ENCODE measurements at places on chromosomes 12 and 14.

GRCh38 chr14:63431466-63431865, 111.7 kb downstream of the PPP2R5E start:
- peaks cover 40% of the 10 kb centered on the region for H3K4me1 ChIP-seq
- H3K27ac ChIP-seq = no peak overlapping the region

DNA sequence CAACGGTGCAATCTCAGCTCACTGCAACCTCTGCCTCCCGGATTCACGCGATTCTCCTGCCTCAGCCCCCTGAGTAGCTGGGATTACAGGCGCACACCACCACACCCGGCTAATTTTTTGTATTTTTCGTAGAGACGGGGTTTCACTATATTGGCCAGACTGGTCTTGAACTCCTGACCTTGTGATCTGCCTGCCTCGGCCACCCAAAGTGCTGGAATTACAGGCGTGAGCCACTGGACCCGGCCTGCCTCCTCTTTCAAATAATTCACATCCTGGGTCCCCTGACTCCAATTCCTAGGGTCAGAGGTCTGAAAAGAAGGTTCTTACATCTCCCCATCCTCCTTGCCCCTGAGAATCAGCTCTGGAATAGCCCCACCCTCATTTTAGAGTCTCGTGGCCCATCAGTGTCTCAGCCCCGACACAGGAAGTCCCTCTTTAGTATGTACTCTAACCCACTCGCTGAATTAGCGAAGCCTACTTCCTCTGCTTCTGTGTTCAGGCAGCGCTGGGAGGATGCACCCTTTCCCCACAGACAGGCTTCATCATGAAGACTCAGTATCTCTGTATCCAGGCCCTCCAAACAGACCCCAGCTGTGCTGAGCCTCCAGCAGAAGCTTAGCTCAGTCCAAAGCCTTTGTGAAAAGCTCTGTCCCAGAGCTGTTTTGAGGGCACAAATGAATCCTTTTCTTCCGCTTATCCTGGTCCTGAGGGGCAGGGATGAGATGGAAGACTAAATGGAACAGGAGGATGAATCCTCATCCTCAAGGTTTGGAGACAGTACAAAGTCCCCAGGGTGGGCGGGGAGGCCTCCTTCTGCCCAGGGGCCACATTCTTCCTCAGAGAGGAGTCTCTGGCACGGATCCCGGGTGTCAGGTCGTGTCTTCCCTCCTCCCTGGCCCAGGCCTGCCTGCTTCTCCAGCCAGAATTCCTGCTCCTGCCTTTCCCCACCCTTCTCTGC, 3.5 kb downstream of the LPAR5 start:
- peaks cover 56% of the 10 kb centered on the region for H3K4me1 ChIP-seq
- H3K36me3 ChIP-seq = peaks cover 11% of the 10 kb centered on the region
- DNase-seq = peak; percentile 79
- H3K27me3 ChIP-seq = no peaks in the 10 kb centered on the region
- H3K4me3 ChIP-seq = peak overlapping the region; percentile 95

DNA sequence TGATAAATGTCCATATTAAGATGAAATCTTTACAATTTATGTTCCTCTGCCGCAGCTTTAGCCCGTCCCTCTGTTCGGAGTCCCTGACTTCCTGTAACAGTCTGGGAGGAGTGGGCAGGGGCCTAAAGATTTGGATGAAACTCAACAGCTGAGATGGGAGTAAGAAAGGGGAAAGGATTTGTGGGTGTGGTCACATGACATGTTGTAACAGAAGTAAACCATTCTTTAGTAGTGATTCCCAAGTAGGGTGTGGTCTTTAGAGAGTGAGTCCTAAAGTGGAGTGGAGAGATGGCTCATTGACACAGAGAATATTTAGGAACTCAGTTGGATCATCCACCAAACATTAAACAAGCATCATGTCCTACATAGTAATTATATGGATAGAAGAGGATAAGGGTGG, 12.9 kb downstream of the TMEM117 start:
- no peak overlapping the region for H3K4me3 ChIP-seq
- peak overlapping the region; percentile 1 for H3K27ac ChIP-seq
- H3K4me1 ChIP-seq = peaks cover 4% of the 10 kb centered on the region

GRCh38 chr14:71783088-71783487, 149.1 kb upstream of the RGS6 start:
- no peaks in the 10 kb centered on the region for H3K4me1 ChIP-seq
- no peak for DNase-seq
- H3K36me3 ChIP-seq = no peaks in the 10 kb centered on the region
- H3K27ac ChIP-seq = no peak overlapping the region

DNA sequence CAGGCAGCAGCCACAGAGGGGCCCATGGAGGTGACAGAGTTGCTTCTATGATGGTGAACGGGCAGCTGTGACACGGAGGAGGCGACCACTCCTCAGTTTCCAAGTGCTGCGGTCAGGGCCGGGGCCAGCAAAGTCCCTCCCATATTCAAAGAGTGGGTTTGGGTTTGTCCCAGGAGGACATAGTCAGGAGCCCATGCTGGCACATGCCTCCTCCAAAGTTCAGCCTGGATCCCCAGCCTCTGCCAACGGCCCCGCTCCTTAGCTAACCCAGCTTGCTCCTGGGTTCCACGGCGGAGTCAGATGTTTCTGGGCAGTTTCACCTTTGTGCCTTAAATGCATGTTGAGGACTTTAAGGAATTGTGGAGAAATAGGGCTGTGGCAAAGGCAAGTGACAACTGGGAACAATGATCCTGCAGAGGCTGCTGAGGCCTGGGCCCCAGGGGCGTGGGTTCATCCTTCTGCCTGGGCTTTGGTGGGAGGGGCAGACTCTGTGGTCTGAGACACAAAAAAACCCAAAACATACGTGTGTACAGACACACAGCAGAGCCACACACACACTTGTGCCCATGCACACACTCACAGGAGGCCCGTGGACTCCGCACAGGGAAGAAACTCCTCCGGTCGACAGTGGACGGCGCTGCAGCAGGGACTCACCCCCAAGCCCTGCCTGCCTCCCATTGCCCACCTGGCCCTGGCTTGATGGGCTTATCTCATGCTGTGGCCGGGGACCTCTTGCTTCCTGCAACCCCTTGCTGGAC, 399.4 kb downstream of the TMEM121 start:
- no peak for DNase-seq
- peaks cover 11% of the 10 kb centered on the region for H3K4me1 ChIP-seq
- no peak overlapping the region for H3K4me3 ChIP-seq
- no peaks in the 10 kb centered on the region for H3K36me3 ChIP-seq

DNA sequence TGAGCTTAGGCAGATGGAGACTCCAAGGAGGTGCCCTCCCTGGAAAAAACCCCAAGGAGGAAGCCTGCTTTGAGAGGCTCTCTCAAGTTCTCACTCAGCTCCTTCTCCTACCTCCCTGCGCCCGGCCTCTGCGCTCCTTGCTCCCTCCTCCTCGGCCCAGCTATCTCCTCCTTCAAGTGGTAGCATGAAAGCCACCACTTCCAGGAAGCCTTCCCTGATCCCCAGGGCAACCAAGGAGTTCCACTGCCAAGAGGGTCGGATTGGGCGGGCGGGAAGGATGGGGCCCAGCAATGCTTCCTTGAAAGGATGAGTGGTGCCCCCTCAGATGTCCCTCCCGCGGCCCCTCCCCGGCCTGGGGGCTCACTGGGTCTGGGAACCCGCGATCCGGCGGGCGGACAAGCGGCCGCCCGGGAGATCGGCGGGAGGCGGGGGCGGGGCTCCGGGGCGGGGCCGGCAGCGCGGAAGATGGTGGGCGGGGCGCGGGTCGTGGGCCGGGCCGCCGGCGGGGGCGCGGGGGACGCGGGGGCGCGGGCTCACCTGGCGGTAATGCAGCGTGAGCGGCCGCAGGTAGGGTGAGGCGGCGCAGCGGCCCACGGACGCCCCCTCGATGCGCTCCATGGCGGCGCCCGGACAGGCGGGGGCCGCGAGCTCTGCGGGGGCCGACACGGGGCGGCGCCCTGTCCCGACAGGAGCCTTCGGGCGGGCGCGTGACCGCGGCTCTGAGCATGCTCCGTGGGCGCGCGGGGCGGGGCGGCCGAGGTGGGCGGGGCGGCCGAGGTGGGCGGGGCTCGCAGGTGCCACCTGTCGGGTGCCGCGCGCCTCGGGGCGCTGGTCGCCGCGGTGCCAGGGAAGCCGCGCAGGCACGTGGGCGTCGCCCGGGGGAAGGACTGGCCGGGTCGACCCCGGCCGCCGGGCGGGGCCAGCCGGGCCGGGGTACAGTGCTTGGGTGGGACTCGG, at the start of gene NUDT14:
TSS of gene NUDT14 (minus strand) at position 721 of the 957 bp plus-strand sequence. CDS start at position 618, 103 bp downstream.
- peak within 1 kb of the TSS; percentile 78 for H3K4me3 ChIP-seq
- H3K36me3 ChIP-seq = no peaks in the 10 kb centered on the region
- peak; percentile 77 for DNase-seq
- no peaks in the 10 kb centered on the region for H3K4me1 ChIP-seq
- no peak within 1 kb of the TSS for H3K27ac ChIP-seq

- no peak overlapping the region for H3K4me3 ChIP-seq
- H3K4me1 ChIP-seq = no peaks in the 10 kb centered on the region
- H3K36me3 ChIP-seq = peaks cover 23% of the 10 kb centered on the region
- no peak for DNase-seq
- no peak overlapping the region for H3K27ac ChIP-seq
Observed at GRCh38 chr12:88132392-88132791, 9.5 kb downstream of the CEP290 start.

DNA sequence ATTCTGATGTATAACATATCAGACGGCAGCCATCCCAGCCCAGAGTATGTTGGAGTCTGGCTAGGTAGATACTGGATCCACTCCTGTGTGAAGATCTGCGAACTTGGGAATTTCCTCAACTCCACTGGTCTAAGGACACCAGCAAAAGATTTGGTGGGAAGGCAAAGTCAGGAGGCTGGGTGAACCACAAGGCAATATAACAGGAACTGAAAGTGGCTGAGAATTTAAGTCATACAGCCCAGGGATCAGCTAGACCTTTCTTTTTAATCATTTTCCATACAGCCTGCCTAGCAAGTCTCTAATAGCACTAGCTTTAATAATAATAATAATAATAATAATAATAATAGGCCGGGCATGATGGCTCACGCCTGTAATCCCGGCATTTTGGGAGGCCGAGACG, 34.8 kb downstream of the BRAP start:
- H3K27ac ChIP-seq = no peak overlapping the region
- no peak for DNase-seq
- H3K36me3 ChIP-seq = peaks cover 21% of the 10 kb centered on the region

DNA sequence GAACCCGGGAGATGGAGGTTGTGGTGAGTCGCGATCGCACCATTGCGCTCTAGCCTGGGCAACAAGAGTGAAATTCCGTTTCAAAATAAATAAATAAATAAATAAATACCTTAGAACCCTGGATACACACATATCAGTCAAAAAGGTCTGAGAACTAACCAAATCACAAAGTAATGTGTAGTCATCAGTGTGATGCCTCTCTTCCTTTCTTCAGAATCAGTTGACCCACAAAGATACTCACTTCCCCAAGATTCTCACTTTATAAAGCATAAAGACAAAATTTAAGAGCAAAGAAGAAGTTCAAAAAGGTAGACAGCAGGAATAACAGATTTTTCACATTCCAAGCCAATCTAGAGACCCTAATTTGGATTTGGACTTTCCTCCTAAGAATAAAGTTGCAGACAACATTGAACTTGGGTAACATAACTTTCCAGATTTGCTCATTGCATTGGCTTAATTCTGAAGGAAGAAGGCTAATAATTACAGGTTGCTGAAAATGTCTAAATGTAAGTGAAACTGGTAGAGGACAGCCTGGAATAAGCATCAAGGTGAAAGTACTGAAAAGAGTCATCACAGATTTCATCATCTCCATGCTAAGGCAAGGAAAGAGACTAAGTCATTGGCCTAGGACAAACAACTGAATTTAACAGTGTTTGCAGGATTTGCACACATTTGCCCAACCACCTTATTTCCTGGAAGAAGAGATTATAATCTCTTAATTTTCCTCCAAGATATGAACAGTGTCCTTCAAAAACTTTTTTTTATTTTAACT, 17.4 kb downstream of the TMED10 start:
- no peaks in the 10 kb centered on the region for H3K27me3 ChIP-seq
- no peak overlapping the region for H3K4me3 ChIP-seq
- no peaks in the 10 kb centered on the region for H3K36me3 ChIP-seq
- H3K4me1 ChIP-seq = peaks cover 27% of the 10 kb centered on the region
- peak overlapping the region; percentile 66 for H3K27ac ChIP-seq

GRCh38 chr12:109999649-109999971, 380 bp downstream of the ANKRD13A start:
- H3K27ac ChIP-seq = peak overlapping the region; percentile 98
- no peaks in the 10 kb centered on the region for H3K36me3 ChIP-seq
- H3K4me3 ChIP-seq = peak overlapping the region; percentile 97
- H3K4me1 ChIP-seq = peaks cover 57% of the 10 kb centered on the region

DNA sequence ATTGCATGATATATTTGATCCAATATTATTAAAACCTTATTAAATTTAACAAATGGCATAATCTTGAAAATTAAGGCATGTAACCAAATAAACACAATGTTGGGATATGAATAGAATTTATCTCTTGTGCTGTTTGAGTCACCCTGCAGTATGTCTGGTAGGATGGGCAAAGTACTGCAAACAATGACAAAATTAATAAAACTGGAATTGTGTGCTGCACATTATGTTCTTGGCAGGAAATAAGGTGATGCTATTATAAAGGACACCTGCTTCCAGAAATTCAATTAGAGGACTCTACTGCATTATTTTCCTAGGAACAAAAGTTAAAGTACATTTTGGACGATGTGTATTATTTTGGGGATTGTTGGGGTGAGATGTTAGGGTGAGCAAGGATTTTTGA, 132.7 kb downstream of the PPFIA2 start:
- H3K27ac ChIP-seq = no peak overlapping the region
- H3K36me3 ChIP-seq = no peaks in the 10 kb centered on the region
- DNase-seq = no peak

- no peaks in the 10 kb centered on the region for H3K36me3 ChIP-seq
- H3K4me3 ChIP-seq = no peak overlapping the region
- H3K27ac ChIP-seq = no peak overlapping the region
Observed at GRCh38 chr14:82488473-82488872, 954.8 kb upstream of the SEL1L start.

GRCh38 chr12:95982602-95983001, 13.5 kb downstream of the HAL start:
- no peaks in the 10 kb centered on the region for H3K4me1 ChIP-seq
- no peak for DNase-seq
- no peaks in the 10 kb centered on the region for H3K36me3 ChIP-seq
- H3K4me3 ChIP-seq = no peak overlapping the region
- H3K27ac ChIP-seq = no peak overlapping the region
- no peaks in the 10 kb centered on the region for H3K27me3 ChIP-seq

- H3K27ac ChIP-seq = no peak overlapping the region
- peaks cover 50% of the 10 kb centered on the region for H3K27me3 ChIP-seq
- no peaks in the 10 kb centered on the region for H3K4me1 ChIP-seq
- H3K4me3 ChIP-seq = no peak overlapping the region
Observed at GRCh38 chr14:96049932-96050331, 10.8 kb downstream of the C14orf132 start.

Measured in naive B cell (primary cell).